ENCODE measurements at places on chromosomes 3 and 15. TPM values are rescaled to one million over a fixed set of nuclear protein-coding genes. Genes with fewer than 3 reads are reported as not detected.

Gene RTF1
- 26.6 TPM for total RNA-seq

GRCh38 chr3:148938936-148939335 is 52.4 kb upstream of the GYG1 start:
- no peaks in the 10 kb centered on the region for H3K27me3 ChIP-seq
- no peaks in the 10 kb centered on the region for H3K36me3 ChIP-seq
- no peak for DNase-seq
- no peak overlapping the region for H3K4me3 ChIP-seq
- H3K4me1 ChIP-seq, result no peaks in the 10 kb centered on the region

DNA sequence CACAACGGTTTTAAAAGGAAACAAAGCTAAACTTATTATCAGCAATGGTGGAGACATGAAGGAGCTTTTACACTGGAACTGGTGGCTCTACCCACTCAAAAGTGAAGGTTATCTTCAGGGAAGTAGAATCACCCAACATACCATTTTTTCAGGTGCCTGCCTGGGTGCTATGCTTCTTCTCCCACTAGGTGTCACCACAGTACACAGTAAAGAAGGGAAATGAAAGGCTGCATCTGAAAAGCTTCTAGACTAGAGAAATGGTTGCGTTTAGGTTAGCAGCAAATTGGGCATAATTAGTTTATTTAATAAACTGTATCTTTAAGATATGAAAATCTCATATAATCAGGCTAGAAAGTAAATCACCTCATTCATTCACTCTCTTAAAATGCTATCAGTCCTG is 47.0 kb upstream of the SELENOK start:
- DNase-seq, result peak; percentile 41
- no peaks in the 10 kb centered on the region for H3K27me3 ChIP-seq
- H3K4me3 ChIP-seq, result no peak overlapping the region
- no peak overlapping the region for H3K27ac ChIP-seq
- H3K36me3 ChIP-seq, result no peaks in the 10 kb centered on the region

DNA sequence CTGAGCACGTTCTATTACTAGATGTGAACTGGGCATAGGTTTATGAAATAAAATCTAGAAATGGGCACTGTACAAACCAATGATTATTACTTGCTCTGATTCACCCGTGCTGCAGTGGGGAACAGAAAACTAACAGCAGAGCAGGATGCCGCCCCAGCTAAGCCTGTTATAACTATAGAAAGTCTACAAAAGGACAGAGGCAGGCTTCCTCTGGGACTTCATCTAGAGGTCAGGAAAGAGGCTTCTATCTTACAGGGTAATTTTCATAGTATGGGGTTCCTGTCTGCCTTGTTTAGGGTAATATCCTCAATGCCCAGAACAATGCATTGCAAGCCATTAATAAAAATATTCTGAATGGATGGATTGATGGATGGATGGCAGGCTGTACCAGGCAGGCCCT is 177.0 kb upstream of the TBL1XR1 start:
- H3K27ac ChIP-seq, result no peak overlapping the region
- H3K36me3 ChIP-seq, result no peaks in the 10 kb centered on the region
- H3K4me1 ChIP-seq, result peaks cover 14% of the 10 kb centered on the region
- no peak for DNase-seq
- no peaks in the 10 kb centered on the region for H3K27me3 ChIP-seq

- peaks cover 4% of the 10 kb centered on the region for H3K4me1 ChIP-seq
- H3K27ac ChIP-seq, result no peak overlapping the region
- DNase-seq, result no peak
- H3K36me3 ChIP-seq, result no peaks in the 10 kb centered on the region
- H3K27me3 ChIP-seq, result no peaks in the 10 kb centered on the region
These were observed 973.8 kb downstream of the ROBO2 start for GRCh38 chr3:78013653-78014052.

- H3K36me3 ChIP-seq, result no peaks in the 10 kb centered on the region
- DNase-seq, result no peak
- no peak overlapping the region for H3K4me3 ChIP-seq
- H3K4me1 ChIP-seq, result no peaks in the 10 kb centered on the region
These were observed 171.8 kb downstream of the ALCAM start for GRCh38 chr3:105538483-105538882.

DNA sequence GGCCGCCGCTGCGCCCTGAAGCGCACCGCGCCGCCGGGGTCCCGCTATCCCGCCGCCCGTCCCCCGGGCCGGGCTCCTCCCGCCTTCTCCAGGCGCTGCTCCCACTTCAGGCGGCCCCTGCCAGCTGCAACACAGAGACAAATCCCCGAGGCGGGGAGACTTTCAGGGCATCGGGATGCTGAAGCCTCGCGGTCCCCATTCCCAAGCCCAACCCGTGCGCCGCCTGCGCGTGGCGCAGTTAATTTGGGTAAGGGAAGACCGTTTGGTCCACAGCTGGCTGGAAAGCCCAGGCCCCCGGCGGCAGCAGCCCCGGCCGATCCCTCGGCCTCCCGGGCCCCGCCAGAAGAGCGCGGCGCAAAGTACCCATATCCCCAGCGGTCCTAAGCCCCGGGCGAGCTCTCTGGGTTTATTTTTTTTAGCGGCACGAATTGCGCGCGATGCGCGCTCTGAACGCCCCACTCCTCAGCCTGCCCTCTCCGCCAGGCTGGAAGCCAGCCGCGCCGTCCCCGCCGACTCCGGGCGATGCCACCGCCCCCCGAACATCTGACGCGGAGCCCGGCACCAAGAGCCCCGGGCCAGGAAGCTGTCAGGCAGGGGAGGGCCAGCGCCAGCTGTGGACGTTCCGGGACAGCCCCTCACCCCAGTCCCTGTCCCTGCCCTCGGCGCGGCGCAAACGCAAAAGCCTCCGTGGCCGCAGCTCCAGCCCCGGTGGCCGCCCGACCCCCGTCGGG is 517 bp downstream of the FBN1 start:
- H3K36me3 ChIP-seq, result no peaks in the 10 kb centered on the region
- peak; percentile 57 for DNase-seq
- peaks cover 32% of the 10 kb centered on the region for H3K4me1 ChIP-seq
